Activated T-helper 2 cell treated with anti-CD3 and anti-CD28 coated beads, Interferon-gamma antibody, Interleukin-2, Interleukin-4, amounts not matched to agents 10 μg/mL and 5 μg/mL and 100 μg/mL, durations not matched to agents 14 hours and 24 hours and 36 hours (primary cell): ENCODE measurements at places on chromosomes 1 and 21. TPM values are rescaled to one million over a fixed set of nuclear protein-coding genes. Genes with fewer than 3 reads are reported as not detected.
A peak's percentile ranks its signal among the peaks of the same experiment; 100 is the strongest.

GRCh38 chr1:214209260-214209808 lies 71.6 kb upstream of the SMYD2 start:
- no peak overlapping the region for H3K27ac ChIP-seq
- no peak overlapping the region for H3K4me3 ChIP-seq
- peaks cover 3% of the 10 kb centered on the region for H3K4me1 ChIP-seq
- H3K36me3 ChIP-seq: no peaks in the 10 kb centered on the region
- H3K27me3 ChIP-seq: peaks cover 16% of the 10 kb centered on the region

DNA sequence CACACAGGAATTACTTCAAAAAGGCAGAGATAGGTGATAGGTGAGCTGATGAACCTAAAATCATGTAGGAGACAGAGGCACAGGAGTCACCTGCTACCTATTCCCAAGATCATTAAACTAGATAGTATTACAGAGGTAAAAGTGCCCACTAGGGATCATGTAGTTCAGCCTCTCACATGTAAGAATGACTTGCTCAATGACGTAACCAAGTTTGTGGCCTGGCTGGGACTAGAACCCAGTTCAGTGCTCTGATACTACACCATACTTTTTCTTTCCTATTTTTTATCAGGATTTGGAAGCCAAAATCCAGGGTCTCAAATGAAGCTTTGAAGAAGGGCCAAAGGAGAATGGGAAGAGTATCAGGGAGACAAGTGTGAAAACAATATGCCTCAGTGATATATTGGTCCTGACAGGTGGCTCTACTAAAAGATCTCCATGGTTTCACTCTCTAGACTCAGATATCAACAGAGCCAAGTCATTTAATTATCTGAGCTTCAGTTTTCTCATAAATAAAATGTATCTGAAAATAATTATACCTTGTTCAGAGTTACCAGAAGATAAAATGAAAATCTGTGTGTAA lies 87.3 kb upstream of the SLFNL1 start:
- peaks cover 5% of the 10 kb centered on the region for H3K4me1 ChIP-seq
- H3K27ac ChIP-seq: no peak overlapping the region
- no peak overlapping the region for H3K4me3 ChIP-seq
- no peak for DNase-seq
- H3K27me3 ChIP-seq: no peaks in the 10 kb centered on the region

GRCh38 chr1:206664740-206665139 lies 20.0 kb upstream of the MAPKAPK2 start:
- no peak for DNase-seq
- H3K27me3 ChIP-seq: peaks cover 16% of the 10 kb centered on the region
- no peaks in the 10 kb centered on the region for H3K36me3 ChIP-seq
- H3K4me3 ChIP-seq: no peak overlapping the region

- DNase-seq: no peak
- H3K27ac ChIP-seq: no peak overlapping the region
- H3K4me3 ChIP-seq: no peak overlapping the region
- H3K36me3 ChIP-seq: no peaks in the 10 kb centered on the region
- no peaks in the 10 kb centered on the region for H3K27me3 ChIP-seq
Observed at GRCh38 chr1:50774759-50775351, 185.2 kb downstream of the FAF1 start.

GRCh38 chr1:182270731-182271130 lies 120.9 kb downstream of the GLUL start:
- H3K27ac ChIP-seq: no peak overlapping the region
- H3K27me3 ChIP-seq: peaks cover 6% of the 10 kb centered on the region
- H3K4me1 ChIP-seq: peaks cover 4% of the 10 kb centered on the region
- no peak for DNase-seq
- no peaks in the 10 kb centered on the region for H3K36me3 ChIP-seq

- no peak overlapping the region for H3K27ac ChIP-seq
- H3K27me3 ChIP-seq: no peaks in the 10 kb centered on the region
- H3K36me3 ChIP-seq: no peaks in the 10 kb centered on the region
Observed at GRCh38 chr1:95027046-95027445, 45.7 kb downstream of the ALG14 start.

DNA sequence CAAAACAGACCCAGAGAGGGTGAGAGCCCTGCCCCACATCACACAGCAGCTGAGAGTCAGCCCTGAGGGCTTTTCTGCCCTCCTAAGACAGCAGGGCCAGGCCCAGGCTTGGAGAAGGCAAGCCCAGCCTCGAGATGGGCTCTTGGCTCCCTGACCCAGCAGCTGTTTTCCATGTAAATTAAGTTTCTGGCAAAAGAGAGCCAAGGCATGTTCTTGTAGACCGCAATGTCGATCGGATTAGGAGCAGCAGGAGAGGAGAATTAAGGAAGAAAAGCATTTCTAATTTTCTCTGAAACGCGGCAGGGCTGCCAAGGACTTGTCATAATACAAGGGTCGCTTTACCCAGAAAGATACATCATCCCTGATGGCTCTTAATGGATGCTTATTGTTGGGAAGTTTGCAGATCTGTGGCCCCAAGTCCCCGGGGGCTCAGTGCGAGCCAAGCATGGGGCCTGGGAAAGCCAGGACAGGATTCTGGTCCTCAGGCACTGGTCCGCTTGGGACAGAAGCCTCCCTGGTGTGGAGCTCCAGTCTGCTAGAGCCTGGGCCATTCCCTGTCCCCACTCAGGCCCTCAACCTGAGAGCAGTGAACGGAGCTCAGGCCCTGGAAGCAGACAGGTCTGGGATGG lies 62.8 kb downstream of the DMRTB1 start:
- no peaks in the 10 kb centered on the region for H3K27me3 ChIP-seq
- H3K27ac ChIP-seq: no peak overlapping the region

DNA sequence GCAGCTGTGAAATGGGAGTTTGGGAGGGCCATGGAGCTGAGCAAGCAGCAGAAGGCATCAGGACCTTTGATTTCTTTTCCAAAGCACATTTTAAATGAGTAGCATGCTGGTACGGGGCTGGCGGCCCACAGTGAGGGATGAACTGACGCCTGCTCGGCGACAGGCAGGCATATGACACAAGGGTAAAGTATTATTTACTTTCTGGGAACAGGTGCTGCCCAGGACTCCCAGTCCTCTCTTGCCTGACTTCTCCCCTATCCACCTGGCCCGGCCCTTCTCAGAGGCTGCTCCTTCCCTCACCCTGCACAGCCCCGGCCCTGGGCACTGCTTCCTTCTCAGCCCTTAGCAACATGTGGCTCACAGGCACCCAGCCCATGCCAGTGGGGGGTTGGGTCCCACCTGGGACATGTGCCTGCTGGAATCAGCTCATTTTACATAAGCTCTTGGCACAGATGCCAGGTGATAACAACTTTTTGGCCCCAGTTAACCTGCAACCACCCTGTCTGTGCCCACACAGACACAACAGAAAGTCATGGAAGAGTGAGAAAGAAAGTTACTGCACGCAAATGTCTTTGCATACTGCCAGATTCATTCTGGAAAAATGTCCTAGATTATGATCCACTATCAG lies 112.3 kb upstream of the GADD45A start:
- H3K27me3 ChIP-seq: peaks cover 8% of the 10 kb centered on the region
- no peak overlapping the region for H3K4me3 ChIP-seq
- H3K36me3 ChIP-seq: no peaks in the 10 kb centered on the region
- no peak for DNase-seq
- no peaks in the 10 kb centered on the region for H3K4me1 ChIP-seq
- no peak overlapping the region for H3K27ac ChIP-seq

GRCh38 chr1:153536012-153536670 lies 350 bp upstream of the S100A6 start:
- peak overlapping the region; percentile 90 for H3K4me3 ChIP-seq
- peak overlapping the region; percentile 97 for H3K27ac ChIP-seq
- peaks cover 64% of the 10 kb centered on the region for H3K4me1 ChIP-seq
- peaks cover 24% of the 10 kb centered on the region for H3K36me3 ChIP-seq

- H3K27me3 ChIP-seq: peaks cover 9% of the 10 kb centered on the region
- no peaks in the 10 kb centered on the region for H3K4me1 ChIP-seq
- H3K4me3 ChIP-seq: no peak overlapping the region
- no peak overlapping the region for H3K27ac ChIP-seq
Observed at GRCh38 chr1:93965256-93965655, 56.0 kb upstream of the GCLM start.

GRCh38 chr1:187509091-187509490 lies 680.3 kb downstream of the PLA2G4A start:
- H3K27me3 ChIP-seq: no peaks in the 10 kb centered on the region
- no peak overlapping the region for H3K4me3 ChIP-seq
- H3K4me1 ChIP-seq: no peaks in the 10 kb centered on the region
- no peak for DNase-seq

GRCh38 chr1:19458815-19459417 lies 26.4 kb downstream of the CAPZB start:
- H3K36me3 ChIP-seq: peaks cover 38% of the 10 kb centered on the region
- peaks cover 75% of the 10 kb centered on the region for H3K4me1 ChIP-seq
- H3K27me3 ChIP-seq: no peaks in the 10 kb centered on the region
- DNase-seq: no peak

- no peak overlapping the region for H3K27ac ChIP-seq
- H3K4me3 ChIP-seq: no peak overlapping the region
- DNase-seq: no peak
Observed at GRCh38 chr1:67465375-67465774, 35.2 kb upstream of the SERBP1 start.

DNA sequence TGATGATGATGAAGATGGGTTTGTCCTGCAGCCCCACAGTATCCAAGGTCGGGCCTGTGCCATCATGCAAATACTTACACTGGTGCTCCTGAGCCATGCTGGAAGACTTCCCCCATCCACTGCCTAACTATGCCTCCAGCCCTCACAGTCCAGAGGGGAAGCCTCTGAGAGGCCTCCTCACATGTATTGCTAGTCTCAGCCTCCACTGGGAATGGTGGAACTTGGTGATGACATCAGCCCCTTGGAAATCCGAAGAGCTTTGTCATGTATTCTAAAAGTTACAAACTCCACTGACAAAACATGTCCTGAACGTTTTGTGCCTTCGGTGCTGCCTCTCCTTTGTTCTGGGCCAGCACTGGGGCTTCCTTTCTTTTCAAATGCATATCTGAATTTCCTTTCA lies 61.1 kb upstream of the DMRTB1 start:
- H3K27ac ChIP-seq: no peak overlapping the region
- H3K27me3 ChIP-seq: no peaks in the 10 kb centered on the region
- H3K4me1 ChIP-seq: no peaks in the 10 kb centered on the region
- H3K4me3 ChIP-seq: no peak overlapping the region
- no peaks in the 10 kb centered on the region for H3K36me3 ChIP-seq
- no peak for DNase-seq

GRCh38 chr1:60950224-60951063 lies 131.9 kb upstream of the NFIA start:
- DNase-seq: no peak
- H3K4me1 ChIP-seq: no peaks in the 10 kb centered on the region
- no peak overlapping the region for H3K4me3 ChIP-seq
- peaks cover 10% of the 10 kb centered on the region for H3K27me3 ChIP-seq

GRCh38 chr1:244111027-244111426 lies 59.9 kb downstream of the ZBTB18 start:
- H3K4me1 ChIP-seq: no peaks in the 10 kb centered on the region
- no peak overlapping the region for H3K27ac ChIP-seq
- H3K36me3 ChIP-seq: no peaks in the 10 kb centered on the region
- peaks cover 6% of the 10 kb centered on the region for H3K27me3 ChIP-seq
- no peak for DNase-seq

GRCh38 chr1:72101840-72102632 lies 180.3 kb downstream of the NEGR1 start:
- no peak for DNase-seq
- no peak overlapping the region for H3K4me3 ChIP-seq
- H3K27ac ChIP-seq: no peak overlapping the region
- H3K36me3 ChIP-seq: no peaks in the 10 kb centered on the region

DNA sequence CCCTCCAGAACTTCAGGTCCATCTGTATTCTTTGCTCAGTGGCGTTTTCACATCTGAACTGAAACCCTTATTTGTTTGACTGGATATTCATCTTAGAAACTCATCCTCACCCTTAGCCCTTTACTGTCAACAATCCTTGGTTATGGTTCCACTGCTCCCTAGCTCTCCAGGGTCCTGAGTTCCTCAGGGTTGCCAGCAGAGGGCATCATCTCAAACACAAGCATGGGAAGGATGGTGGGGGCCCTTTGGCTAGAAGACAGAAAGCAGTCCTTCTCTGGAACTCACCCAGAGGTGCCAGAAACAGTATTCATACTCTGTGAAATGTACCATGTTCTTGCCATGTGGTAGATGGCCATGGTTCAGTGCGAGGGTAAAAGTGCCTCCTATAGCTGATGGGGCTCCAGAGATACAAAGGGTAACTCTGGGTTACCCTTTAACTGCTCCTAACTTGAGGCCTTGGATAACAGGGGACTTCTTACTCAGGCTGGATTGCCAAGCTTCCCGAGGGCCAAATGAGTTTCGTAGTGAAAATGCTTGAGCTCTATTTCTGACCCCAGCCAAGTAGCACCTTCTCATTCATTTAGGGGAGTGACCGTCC lies 11.3 kb downstream of the NCSTN start:
- no peak overlapping the region for H3K4me3 ChIP-seq
- peaks cover 89% of the 10 kb centered on the region for H3K36me3 ChIP-seq
- H3K27me3 ChIP-seq: no peaks in the 10 kb centered on the region
- peaks cover 3% of the 10 kb centered on the region for H3K4me1 ChIP-seq
- no peak for DNase-seq

Gene SPRR1B
- total RNA-seq: not detected in 2 replicates

Gene COL8A2
- total RNA-seq: not detected in 2 replicates

Gene ERICH3
- not detected in 2 replicates for total RNA-seq

Gene RGS1
- 4.2 and 4.3 TPM in 2 replicates for total RNA-seq

Gene RNF186
- total RNA-seq: not detected in 2 replicates

Gene CCDC30
- 1.7 and 2.3 TPM in 2 replicates for total RNA-seq

Gene MANEAL
- 0.94 and 1.1 TPM in 2 replicates for total RNA-seq

Gene NPL
- 3.0 and 4.6 TPM in 2 replicates for total RNA-seq
